ENCODE measurements at places on chromosomes 3 and 15.
A peak's percentile ranks its signal among the peaks of the same experiment; 100 is the strongest.

GRCh38 chr15:86615816-86616215, 536.1 kb downstream of the AGBL1 start:
- H3K27ac ChIP-seq, result no peak overlapping the region
- H3K36me3 ChIP-seq, result no peaks in the 10 kb centered on the region
- H3K27me3 ChIP-seq, result no peaks in the 10 kb centered on the region
- DNase-seq, result no peak
- H3K4me1 ChIP-seq, result no peaks in the 10 kb centered on the region
- no peak overlapping the region for H3K4me3 ChIP-seq

DNA sequence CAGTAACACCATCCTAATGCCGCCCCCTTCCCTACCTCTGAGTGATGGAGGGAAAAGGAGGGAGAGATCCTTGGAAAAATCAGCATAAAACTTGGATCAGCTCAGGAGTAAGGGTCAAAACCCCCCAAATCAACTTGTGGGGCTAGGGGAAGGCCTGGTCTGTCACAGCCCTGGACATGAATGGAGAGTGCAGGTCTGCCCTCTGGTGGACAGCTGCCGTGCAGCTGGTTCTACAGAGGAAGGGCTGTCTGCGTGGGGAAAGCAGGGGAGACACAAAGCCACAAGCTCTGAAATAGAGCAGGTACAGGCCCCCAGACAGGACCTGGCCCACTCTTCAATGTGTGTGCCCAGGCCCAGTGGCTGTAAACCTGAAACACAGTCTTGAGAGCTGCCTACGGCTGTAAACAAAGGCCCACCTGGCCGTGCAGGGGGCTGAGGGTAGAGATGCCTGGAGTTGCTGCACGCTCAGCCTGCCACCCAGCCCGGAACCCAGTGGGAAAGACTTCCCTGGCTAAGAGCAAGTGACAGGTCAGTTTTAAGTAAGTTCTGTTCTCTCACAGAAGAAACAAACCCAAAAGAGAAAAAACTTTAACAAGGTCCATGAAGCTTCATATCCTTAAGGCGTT, 16.4 kb downstream of the CLK3 start:
- no peaks in the 10 kb centered on the region for H3K27me3 ChIP-seq
- H3K4me3 ChIP-seq, result no peak overlapping the region
- peak; percentile 82 for DNase-seq
- peaks cover 15% of the 10 kb centered on the region for H3K36me3 ChIP-seq
- H3K27ac ChIP-seq, result no peak overlapping the region
- no peaks in the 10 kb centered on the region for H3K4me1 ChIP-seq

DNA sequence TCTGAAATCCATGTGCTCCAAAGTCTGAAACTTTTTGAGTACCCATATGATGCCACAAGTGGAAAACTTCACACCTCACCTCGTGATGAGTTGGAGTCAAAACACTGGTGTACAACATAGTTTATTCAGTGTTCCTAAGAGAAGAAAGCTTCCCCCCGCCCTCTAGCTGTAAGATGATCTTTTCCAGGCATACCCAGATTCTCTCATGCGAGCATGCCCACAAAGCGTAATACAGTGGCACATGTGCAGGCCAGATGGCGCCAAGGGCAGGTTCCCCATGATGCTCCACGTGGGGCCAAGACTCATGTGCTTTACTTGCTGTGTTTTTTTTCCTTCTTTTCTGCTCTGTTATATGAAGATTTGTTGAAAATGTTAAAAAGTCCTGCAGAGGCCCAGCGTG, 104.9 kb upstream of the LRRFIP2 start:
- H3K27ac ChIP-seq, result no peak overlapping the region
- peaks cover 11% of the 10 kb centered on the region for H3K4me1 ChIP-seq
- peaks cover 18% of the 10 kb centered on the region for H3K36me3 ChIP-seq
- no peak overlapping the region for H3K4me3 ChIP-seq
- H3K27me3 ChIP-seq, result no peaks in the 10 kb centered on the region
- DNase-seq, result peak; percentile 47

DNA sequence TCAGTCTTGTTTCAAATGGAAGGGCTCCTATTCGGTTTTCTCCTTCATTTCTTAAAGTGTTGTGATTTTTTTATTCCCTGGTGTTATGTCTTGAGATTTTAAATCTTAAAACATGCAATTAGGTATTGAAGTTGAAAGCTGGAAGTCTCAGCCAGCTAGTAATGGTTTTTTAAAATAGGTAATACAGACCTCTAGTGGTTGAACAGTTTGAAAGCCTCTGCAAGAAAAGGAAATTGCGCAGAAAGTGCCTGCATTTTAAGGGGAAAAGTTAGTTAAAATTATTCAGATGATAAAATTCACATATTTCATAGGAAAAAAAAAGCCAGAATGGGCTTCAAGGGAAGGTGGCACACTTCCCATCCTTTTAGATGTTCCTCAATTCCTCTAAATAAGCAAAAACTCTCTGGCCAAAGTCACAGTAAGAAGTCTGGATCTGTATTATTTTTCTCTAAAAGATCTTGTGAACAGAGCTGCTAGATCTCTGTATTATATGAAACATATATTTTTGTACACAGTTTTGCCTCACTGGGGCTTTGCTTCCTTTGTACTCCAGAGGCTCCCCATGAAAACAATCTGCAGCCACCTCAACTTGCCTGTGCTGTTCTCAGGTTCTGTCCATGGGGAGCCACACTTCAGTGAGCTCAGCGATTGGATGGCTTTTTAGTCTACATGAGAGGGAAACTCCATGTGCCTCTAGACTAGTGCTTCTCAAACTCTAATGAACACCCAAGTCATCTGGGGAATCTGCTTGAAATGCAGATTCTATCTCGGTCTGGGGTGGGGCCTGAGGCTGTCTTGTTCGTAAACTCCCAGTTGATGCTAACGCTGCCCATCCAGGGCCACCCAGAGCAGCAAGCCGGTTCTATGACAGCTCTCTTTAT, 21.5 kb downstream of the AGTR1 start:
- no peaks in the 10 kb centered on the region for H3K27me3 ChIP-seq
- no peaks in the 10 kb centered on the region for H3K36me3 ChIP-seq
- H3K4me3 ChIP-seq, result no peak overlapping the region
- H3K27ac ChIP-seq, result no peak overlapping the region
- no peak for DNase-seq
- H3K4me1 ChIP-seq, result peaks cover 3% of the 10 kb centered on the region

GRCh38 chr3:113255100-113255853, 43.9 kb downstream of the BOC start:
- 0 out of 2 replicates have a peak overlapping the region, but pooled peaks have one; percentile 18 for H3K27ac ChIP-seq
- no peaks in the 10 kb centered on the region for H3K36me3 ChIP-seq
- H3K4me1 ChIP-seq, result no peaks in the 10 kb centered on the region
- no peak overlapping the region for H3K4me3 ChIP-seq
- H3K27me3 ChIP-seq, result no peaks in the 10 kb centered on the region

DNA sequence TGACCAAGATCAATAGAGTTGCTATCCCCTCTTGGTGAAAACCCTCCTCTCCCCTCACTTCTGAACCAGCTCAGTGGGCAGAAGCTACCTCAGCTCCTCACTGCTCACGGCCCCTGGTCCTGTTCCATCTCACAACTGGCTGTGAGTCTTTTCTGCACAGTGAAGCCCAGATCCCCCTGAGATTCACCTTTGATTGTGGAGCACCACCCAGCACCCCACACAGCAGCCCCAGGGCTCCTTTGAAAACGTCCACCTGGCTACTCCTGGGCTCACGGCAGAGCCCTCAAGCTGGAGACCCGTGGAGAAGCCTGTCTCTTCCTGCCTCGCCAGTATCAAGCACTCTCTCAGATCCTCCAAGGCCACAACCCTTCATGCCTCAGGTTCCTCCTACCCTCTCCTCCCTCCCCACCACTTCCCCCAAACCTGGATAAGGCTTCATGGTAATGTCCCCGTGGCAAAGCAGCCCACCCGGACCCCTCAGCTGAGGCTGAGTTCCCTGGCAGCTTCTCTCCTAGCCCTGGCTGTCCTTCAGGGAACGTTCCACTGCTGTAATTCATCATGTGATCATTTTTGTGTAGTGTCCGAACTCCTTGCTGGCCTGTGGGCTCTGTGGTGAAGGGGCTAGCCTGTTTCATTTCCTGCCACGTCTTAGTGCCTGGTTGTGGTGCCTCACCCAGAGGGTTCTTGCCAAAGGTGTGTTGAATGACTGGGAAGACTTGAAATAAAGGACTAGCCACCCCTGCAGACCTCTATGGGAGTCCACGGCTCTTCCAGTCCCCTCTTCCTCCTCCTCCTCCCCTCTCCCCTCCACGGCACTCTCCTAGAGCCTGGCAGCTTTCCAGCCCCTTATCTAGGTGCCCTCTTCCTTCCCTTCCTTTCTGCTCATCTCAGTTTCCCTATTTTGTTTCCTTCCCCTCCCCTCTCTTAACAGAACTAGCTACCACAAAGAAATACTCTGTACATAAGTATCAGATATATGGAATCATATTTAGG, 44.5 kb downstream of the KY start:
- peaks cover 36% of the 10 kb centered on the region for H3K4me1 ChIP-seq
- no peaks in the 10 kb centered on the region for H3K36me3 ChIP-seq
- H3K27ac ChIP-seq, result no peak overlapping the region
- no peak for DNase-seq

GRCh38 chr3:153619268-153619667, 457.2 kb downstream of the RAP2B start:
- H3K36me3 ChIP-seq, result no peaks in the 10 kb centered on the region
- H3K27ac ChIP-seq, result no peak overlapping the region
- DNase-seq, result no peak
- no peaks in the 10 kb centered on the region for H3K4me1 ChIP-seq

DNA sequence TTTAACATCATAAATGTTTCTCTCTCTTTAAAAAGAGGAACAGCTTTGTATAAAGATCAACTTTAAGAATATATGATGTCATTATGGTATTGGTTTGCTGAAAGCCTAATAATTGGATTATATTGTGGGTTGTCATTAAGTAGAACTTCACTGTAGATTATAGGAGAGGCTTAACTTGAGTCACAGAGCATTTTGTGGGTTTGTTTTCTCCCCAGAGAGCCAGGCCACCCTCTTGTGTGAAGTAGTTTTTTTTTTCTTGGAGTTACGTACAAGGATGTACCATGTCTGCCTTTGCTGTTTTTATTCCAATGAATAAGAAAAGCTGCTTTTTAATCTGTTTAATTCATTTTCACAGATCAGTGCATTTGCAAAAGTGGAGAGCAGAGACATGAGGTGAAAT, 354.8 kb upstream of the TBL1XR1 start:
- no peak overlapping the region for H3K27ac ChIP-seq
- H3K4me1 ChIP-seq, result no peaks in the 10 kb centered on the region
- no peaks in the 10 kb centered on the region for H3K27me3 ChIP-seq
- no peaks in the 10 kb centered on the region for H3K36me3 ChIP-seq
- no peak for DNase-seq
- no peak overlapping the region for H3K4me3 ChIP-seq

- H3K36me3 ChIP-seq, result peaks cover 62% of the 10 kb centered on the region
- H3K27me3 ChIP-seq, result no peaks in the 10 kb centered on the region
- no peak overlapping the region for H3K4me3 ChIP-seq
- DNase-seq, result no peak
These were observed 36.8 kb downstream of the MTMR10 start for GRCh38 chr15:30954674-30955073.

GRCh38 chr3:46143951-46144473, 64.1 kb downstream of the CCR1 start:
- H3K27me3 ChIP-seq, result peaks cover 10% of the 10 kb centered on the region
- no peak for DNase-seq
- no peak overlapping the region for H3K4me3 ChIP-seq

DNA sequence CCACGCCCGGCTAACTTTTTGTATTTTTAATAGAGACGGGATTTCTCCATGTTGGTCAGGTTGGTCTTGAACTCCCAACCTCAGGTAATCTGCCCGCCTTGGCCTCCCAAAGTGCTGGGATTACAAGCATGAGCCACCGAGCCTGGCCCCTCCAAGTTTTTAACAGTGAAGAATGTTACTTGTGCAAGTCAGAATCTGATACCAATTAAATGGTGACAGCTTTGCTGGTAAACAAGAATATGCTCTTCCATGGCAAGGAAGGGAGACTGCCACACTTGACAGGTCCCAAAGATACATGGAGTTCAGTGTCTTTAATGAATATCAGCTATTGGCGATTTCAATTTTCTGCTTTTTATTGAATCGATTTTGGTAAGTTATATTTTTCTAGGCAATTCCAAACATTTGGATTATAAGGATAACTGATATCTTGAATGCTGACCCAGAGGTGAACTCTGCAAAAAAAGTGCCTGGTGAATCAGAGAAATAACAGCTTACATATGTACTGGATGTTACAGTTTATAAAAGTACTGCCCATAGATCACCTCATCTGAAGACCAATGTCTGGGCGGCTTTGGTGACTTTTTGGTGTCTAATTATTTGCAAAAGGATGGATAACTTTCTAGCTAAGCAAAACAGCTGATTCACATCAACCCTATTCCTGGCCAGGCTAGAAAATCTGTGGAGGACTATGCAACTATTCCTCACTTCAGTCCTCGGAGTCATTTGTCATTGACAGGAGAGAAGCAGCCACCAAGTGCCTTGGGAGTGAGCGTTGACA, 1.2 kb downstream of the PARP16 start:
- no peak for DNase-seq
- peaks cover 9% of the 10 kb centered on the region for H3K4me1 ChIP-seq
- H3K4me3 ChIP-seq, result peak overlapping the region; percentile 61
- no peaks in the 10 kb centered on the region for H3K36me3 ChIP-seq
- no peaks in the 10 kb centered on the region for H3K27me3 ChIP-seq

DNA sequence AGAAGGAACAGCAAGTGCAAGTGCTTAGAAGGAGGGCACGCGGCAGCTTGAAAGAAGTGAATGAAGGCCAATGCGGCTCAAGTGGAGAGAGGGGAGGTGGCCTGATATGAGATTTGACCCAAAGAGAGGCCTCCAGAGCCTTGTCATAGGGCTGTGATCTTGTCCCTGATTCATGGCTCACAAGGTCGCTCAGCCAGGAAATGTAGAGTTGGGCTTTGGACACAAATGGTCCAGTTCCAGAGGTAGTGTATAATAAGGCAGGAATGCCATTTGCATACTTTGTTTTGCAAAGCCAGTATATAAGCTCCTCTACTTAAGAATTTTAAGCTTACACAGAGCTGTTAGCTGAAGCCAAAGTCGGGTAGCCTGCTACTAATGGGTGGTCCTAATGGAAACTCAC, 33.7 kb downstream of the HGD start:
- no peaks in the 10 kb centered on the region for H3K27me3 ChIP-seq
- H3K4me3 ChIP-seq, result no peak overlapping the region
- no peak for DNase-seq
- no peak overlapping the region for H3K27ac ChIP-seq

- peaks cover 5% of the 10 kb centered on the region for H3K27me3 ChIP-seq
- peak overlapping the region; percentile 44 for H3K4me3 ChIP-seq
- peak; percentile 62 for DNase-seq
- peaks cover 8% of the 10 kb centered on the region for H3K4me1 ChIP-seq
These were observed 684 bp downstream of the TNFAIP8L3 start for GRCh38 chr15:51093839-51094605.

Measured in SK-N-SH (cell line).